NCI-H446 treated with DMSO at 0.1 percent for 48 hours (cell line): ENCODE measurements at places on chromosomes 4 and X.
A peak's percentile ranks its signal among the peaks of the same experiment; 100 is the strongest.

DNA sequence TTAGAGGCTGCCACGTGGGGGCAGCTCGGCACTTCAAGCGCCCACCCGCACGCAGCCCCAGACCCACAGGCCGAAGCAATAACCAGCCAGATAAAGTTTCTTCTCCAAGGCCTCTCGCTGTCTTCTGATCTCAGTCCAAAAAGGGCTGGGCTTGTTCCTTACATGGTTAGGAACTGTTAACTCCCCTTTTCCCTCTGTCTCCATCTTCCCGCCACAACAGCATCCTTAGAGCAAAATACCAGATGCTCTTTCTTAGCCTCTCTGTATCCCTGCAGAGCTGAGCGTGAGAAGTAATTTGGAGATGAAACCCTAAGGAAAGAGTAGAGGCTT is 23.4 kb upstream of the KIAA1210 start:
- DNase-seq: no peak

GRCh38 chrX:10549280-10549679 is 71.1 kb downstream of the MID1 start:
- DNase-seq: peak; percentile 11

GRCh38 chr4:1336088-1336491 is 10.9 kb upstream of the UVSSA start:
- DNase-seq: no peak

- DNase-seq: no peak
Measured at GRCh38 chr4:77022560-77023179, 53.1 kb downstream of the CCNI start.

- no peak for DNase-seq
Measured at GRCh38 chr4:112818594-112818965, 181.6 kb downstream of the LARP7 start.

DNA sequence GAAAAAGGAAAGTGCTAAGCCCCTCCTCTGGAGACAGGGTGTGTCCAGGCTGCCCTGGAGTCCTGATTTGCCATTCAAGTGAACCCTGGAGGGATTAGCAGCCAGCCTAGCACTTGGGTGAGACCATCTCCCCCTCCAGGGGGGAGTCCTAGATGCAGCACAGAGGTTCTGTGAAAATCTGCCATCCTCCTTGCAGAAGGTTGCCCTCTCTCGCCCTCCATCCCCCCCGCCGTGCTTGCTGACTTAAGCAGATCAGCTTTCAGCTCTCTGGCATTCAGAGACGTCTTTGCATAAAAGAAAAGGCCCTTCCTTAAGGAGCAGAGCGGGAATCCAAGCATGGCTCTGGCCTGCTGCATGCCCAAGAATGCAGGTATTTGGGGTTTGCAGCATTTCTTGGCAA is 102.1 kb upstream of the SCML1 start:
- no peak for DNase-seq

DNA sequence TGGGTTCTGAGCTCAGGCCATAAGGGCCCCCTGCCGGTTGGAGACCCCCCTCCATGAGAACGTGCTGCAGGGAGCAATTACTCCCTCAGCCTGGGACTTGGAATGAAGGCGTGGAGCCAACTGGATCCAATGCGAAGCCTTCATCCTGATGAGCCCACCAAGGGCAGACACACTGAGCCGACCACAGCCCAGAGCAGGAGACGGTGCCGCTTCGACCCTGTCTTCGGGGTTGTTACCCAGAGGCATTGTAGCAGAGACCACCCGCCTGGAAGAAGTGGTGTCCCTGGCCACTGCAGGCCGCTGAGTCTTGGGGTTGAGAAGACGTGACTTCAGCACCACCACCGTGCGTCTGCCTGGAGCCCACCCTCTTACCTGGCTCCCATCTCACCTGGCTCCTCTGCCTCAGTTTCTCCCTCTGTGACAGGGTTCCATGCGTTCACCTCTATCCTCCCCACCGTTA is 7.0 kb upstream of the NKX1-1 start:
- no peak for DNase-seq

GRCh38 chr4:165966833-165967232 is 93.8 kb downstream of the TLL1 start:
- no peak for DNase-seq

DNA sequence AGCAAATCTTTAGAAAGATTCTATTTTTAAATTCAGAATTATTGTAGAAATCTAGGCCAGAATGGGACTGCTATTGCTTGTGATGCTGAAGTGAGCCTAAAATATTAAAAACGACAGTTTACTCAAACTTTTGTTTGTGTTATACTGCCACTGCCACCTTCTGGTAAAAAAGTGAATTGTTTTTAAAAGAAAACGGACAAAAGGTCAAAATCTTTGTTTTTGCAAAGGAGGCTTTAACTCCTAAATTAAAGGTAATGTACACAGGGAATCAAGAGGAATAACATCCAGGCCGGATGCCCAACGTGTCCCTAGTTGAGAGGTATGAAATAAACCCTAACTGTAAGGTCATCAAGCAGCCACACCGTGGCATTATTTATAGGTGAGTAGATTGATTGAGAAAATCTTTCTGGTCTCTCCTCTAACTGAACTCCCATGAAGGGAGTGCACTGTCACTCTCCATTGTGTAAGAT is 338.3 kb upstream of the GALNT7 start:
- no peak for DNase-seq

GRCh38 chr4:31408121-31408520 is 688.0 kb downstream of the PCDH7 start:
- peak; percentile 7 for DNase-seq

DNA sequence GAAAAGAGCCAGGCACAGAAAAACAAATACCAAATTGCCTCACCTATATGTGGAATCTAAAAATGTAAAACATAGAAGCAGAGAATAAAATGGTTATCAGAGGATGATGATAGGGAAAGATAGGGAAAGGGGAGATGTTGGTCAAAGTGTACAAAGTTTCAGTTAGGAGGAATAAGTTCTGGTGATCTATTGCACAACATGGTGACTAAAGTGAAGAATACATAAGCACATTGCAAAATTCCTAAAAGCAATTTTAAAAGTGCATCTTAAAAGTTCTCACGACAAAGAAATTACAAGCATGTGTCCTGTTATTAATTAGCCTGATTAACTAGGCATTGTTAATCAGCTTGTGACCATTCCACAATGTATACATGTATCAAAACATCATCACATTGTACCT is 136.0 kb downstream of the GABRG1 start:
- DNase-seq: no peak

- DNase-seq: no peak
Measured at GRCh38 chr4:81884986-81885385, 413.3 kb upstream of the RASGEF1B start.

DNA sequence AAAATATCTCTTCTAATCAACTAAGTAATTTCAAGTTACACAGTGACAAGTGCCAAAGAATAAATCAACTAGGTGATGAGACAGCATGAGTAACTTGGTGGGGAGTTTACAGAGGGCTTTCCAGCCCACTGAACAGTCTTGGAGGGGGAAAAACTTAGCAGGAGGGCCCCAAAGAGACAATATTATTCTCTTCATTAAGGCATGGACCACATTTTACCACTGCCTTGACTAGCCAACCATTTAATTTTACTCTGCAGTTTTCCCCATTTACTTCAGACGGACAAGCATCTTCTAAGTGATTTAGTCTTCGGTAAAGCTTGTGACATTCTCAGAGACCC is 25.3 kb upstream of the GATB start:
- DNase-seq: no peak

- DNase-seq: no peak
Measured at GRCh38 chr4:6446130-6446482, 26.3 kb downstream of the PPP2R2C start.

GRCh38 chr4:105520819-105521790 is 31.3 kb upstream of the ARHGEF38 start:
- DNase-seq: peak; percentile 2

- DNase-seq: no peak
Measured at GRCh38 chrX:123339221-123339905, 155.3 kb downstream of the GRIA3 start.

- no peak for DNase-seq
Measured at GRCh38 chr4:94447754-94448411, 3.9 kb upstream of the PDLIM5 start.
